Left renal pelvis (tissue), 4 donors: ENCODE measurements at places on chromosomes 13 and 19. TPM values are rescaled to one million over a fixed set of nuclear protein-coding genes. Genes with fewer than 3 reads are reported as not detected.

Gene CADM4
- 40.7 TPM for polyA plus RNA-seq

Gene CEACAM1
- 9.9 TPM for polyA plus RNA-seq

Gene ALOX5AP
- 4.8 TPM for polyA plus RNA-seq

Gene SAMD1
- polyA plus RNA-seq, result 39.8 TPM

Gene TNFSF13B
- 2.5 TPM for polyA plus RNA-seq

Gene PCP2
- 0.43 TPM for polyA plus RNA-seq

Gene ZNF468
- polyA plus RNA-seq, result 43.0 TPM

Gene MCOLN1
- polyA plus RNA-seq, result 19.9 TPM

Gene INSL3
- 0.40 TPM for polyA plus RNA-seq

Gene KLK2
- polyA plus RNA-seq, result 0.26 TPM

Gene ZNF723
- polyA plus RNA-seq, result 0.10 TPM

Gene FFAR3
- 0.17 TPM for polyA plus RNA-seq

Gene SLC25A42
- polyA plus RNA-seq, result 19.0 TPM

Gene MAMSTR
- polyA plus RNA-seq, result 13.3 TPM

Gene CGB1
- not detected for polyA plus RNA-seq

Gene LRG1
- polyA plus RNA-seq, result 0.49 TPM

Gene B3GLCT
- polyA plus RNA-seq, result 41.8 TPM

Gene PSMC4
- polyA plus RNA-seq, result 88.0 TPM
